Hepatic stellate cell (primary cell): ENCODE measurements at places on chromosomes 2 and 18.

- no peak for DNase-seq
Measured at GRCh38 chr2:236626391-236627150, 56.9 kb downstream of the ACKR3 start.

- DNase-seq: no peak
Measured at GRCh38 chr18:60413944-60414547, 41.5 kb upstream of the MC4R start.

GRCh38 chr2:10741139-10741538, 19.7 kb downstream of the ATP6V1C2 start:
- DNase-seq: no peak

DNA sequence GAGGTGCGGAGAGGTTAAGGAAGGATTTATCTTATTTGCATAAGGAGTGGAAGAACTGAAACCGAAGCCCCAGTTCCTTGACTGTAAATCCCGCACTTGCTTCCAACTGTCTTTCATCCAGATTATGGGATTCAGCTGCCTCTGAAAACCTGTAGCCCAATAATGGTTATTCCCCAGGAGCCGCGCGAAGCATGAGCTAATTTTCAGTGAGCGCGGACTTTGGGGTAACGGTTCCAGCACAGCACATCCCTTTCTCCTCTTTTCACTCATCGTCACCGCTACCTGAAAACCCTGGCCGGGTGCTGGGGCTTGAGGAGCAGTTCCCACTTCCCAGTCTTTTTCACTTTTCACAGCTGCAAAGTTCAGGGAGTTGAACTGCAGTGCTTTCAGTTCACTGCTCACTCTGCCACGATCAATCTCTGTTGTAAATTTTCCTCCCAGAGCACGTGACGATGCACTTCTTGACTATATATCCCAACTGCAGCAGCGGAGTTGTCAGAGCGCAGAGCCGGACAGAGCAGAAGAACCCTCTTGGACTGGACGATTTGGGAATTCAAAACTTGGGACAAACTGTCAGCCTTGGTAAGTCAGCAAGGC, at the start of gene KCNE4:
Gene KCNE4 (plus strand): TSS at position 498 of the 597 bp plus-strand sequence. CDS start 641 bp downstream, outside the sequence.
- peak; percentile 74 for DNase-seq

DNA sequence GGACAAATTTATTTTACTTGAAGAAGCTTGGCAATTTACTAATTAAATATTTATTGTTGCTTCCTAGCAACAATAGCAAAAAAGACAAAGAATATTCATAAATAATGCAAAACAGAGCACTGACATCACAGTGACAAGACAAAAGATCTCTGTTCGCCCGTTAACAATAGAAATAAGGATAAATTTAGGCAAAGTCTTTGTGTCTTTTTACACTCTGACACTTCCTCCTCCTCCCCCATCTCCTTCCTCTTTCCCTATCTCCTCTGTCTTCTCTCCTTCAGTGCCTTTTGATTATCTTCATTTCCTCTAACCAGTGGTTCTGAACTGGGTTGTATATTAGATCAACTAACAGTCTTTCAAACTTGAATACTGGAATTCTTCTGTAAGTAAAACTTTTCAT, 808.4 kb downstream of the ERBB4 start:
- DNase-seq: no peak

GRCh38 chr2:201203916-201204654, 21.1 kb downstream of the CASP10 start:
- DNase-seq: peak; percentile 31

- DNase-seq: no peak
Measured at GRCh38 chr2:117859924-117860647, 45.6 kb downstream of the DDX18 start.

- DNase-seq: no peak
Measured at GRCh38 chr2:186201371-186201770, 284.7 kb upstream of the ZC3H15 start.

DNA sequence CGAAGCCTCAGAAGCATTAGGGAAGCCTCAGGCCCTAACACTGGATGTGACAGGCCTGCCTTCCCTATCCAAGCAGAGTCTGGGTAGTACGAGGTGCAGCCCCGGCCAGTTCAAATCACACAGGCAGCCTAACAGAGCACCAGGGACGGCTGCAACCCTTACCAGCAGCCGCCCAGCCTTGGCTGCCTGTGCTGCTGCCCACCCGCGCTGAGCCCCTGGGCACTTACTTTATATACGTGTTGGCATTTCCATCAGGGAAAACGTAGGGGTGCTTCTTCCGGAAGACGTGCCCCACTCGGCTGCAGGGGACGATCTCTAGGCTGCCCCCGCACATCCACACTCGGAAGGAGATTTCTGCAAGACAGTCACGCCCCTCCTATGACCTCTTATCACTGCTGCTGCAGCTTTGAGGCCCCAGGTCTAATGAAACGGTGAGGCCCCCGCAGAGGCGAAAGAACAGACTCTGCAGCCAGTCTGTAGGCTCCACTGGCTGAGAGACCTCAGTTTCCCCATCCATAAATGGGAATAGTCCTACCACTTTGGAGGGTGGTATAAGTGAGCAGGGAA, 124.7 kb upstream of the CAPN13 start:
- no peak for DNase-seq

- no peak for DNase-seq
Measured at GRCh38 chr2:207038299-207038698, 99.0 kb downstream of the CPO start.

DNA sequence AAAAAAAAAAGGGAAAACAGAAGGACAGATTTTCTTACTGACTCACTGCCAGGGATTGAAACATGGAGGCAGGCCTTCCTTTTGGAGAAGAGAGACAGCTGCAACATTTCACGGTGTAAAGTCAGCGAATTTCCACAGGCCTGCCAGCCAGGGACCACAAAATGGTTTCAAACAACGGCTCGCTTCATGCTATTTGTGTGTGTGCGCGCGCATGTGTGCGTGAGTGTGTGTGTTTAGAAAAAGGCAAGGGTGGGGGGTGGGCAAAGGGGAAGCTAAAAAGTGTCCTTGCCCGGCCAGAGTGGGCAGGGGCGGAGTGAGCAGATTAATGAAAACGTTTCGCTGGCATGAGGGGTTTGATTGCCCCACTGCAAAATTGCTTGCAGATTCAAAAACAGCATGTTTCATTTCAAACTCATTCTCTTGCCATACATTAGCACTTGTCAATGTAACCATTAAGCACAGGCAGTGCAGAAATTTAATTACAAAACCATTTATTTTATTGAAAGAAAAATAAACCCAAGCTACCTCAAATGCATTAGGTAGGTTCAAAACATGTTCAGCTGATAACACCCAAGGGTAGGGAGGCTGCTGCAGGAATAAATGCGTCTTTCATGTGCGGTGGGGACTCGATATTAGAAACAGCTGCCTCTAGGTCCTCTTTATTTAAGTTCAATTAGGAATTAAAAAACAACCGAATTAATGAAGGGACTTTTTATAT, 182.1 kb upstream of the SIX2 start:
- DNase-seq: no peak

- no peak for DNase-seq
Measured at GRCh38 chr18:48959921-48960920, 9.5 kb upstream of the SMAD7 start.

DNA sequence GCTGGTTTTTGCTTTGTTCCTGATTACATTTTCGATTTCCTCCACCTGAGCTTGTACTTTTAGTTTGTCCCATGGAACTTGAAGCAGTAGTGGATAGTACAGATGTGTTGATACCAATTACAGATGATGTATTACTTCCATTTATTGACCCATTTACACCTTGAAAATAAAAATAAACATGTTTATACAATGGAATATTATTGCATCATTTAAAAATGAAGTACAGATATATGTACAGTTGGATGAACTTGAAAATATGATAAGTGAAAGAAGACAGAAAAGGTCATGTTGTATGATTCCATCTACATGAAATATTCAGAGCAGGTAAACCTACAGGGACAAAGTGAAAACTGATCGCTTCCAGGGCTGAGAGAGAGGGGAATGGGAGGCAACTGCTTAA, 160.3 kb upstream of the WDSUB1 start:
- no peak for DNase-seq

DNA sequence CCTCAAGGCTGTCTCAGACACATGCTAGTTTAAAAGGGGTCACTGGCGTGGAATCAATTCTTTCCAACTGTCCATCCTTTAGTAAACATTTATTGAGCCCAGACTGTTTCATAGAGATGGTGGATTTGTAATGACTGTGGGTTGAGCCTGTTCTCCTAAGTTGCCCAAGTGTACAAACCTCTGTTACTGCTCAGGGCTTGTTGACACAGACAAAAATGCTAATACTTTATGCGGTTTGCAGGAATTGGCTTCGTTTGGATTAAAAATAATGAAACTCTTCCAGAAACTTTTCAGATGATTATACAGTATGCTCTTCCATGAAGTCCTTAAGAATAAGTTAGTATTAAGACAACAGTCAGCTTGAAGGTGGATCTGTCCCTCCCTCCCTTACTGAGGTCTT, 83.6 kb upstream of the MGAT5 start:
- DNase-seq: peak; percentile 57

DNA sequence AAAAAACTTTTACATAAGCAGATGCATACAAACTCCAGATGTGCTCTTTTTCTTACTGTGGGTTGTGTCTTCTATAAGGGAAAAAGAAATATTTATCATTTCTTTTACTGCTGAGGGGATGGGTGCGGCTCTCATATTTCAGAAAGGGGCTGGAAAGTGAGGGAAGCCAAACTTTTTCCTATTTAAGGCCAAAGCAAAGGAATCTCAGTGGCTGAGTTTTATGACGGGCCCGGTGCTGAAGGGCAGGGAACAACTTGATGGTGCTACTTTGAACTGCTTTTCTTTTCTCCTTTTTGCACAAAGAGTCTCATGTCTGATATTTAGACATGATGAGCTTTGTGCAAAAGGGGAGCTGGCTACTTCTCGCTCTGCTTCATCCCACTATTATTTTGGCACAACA, at the start of gene COL3A1:
Gene COL3A1 (plus strand): TSS at position 210 of the 400 bp plus-strand sequence. CDS start 117 bp downstream, at position 327.
- DNase-seq: no peak

- no peak for DNase-seq
Measured at GRCh38 chr2:138829326-138829919, 49.2 kb upstream of the NXPH2 start.

GRCh38 chr2:235126768-235127167, 175.0 kb downstream of the SH3BP4 start:
- DNase-seq: no peak

DNA sequence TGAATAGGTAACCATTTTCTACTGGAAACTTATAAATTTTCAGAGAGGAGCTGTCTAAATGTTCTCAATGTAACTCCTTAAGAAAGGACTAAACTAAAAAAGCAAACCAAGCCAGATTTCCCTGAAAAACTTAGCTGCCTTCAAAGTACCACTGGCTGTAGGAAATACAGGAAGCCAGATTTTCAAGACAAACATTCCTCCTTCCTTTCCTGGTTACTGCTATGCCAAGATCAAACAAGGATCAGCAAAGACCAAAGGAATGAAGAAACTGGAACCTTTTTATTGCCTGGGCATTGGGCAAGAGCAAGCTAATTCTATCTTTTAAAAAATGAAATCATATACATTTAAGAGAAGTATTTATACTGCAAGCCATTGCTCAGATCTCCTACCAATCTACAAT, 212.7 kb downstream of the DYM start:
- no peak for DNase-seq

DNA sequence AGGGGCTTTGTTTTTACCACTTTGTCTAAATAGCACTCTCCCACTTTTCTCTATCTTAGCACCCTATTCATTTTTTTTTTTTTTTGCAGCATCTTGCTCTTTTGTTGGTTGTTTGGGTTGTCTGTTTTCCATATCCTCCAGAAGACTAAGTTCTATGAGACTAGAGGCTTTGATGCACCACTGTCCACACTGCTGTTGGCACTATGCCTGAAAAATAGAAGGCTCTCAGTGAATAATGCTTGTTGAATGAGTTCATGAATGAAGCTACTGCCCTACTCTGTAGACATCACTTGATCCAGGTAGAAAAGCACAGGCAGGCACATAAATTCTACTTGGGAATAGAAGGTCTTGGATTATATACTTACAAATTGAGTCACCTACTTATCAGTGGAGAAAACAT, 7.3 kb downstream of the IL1A start:
- no peak for DNase-seq

DNA sequence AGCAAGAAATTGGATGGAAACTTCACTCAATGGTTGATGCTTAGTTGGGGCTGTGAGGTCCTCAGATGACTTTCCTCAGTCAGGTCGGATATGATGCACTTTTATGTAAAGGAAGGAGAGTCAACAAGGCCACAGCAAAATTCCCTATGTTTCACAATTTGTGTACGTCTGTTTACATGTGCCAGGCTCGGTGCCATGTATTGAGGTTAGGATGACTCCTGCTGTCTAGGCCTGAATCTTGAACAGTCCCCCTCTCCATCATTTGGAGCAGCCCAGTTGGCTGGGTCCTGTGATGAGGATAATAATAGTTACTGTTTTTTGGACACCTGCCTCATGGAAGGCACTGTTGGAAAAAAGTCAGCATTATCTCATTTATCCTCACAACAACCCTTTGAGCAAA, 43.1 kb downstream of the VSNL1 start:
- no peak for DNase-seq

DNA sequence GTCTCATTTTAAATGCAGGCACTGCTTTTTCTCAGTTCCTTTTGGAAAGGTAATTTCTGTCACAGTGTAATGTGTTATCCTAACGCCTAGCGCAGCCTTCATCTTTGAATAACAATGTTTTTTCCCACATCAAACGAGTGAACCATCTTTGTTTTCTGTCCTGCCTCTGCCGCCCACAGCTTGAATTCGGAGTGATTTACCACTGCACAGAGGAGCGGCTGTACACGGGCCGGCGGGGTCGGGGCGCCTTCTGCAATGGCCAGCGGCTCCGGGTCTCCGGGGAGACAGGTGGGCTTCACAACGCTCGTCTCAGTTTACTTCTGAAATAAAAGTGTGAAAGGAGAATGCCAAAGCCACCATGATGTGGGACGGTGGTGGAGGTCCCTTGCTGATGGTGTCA, 32.8 kb downstream of the IMPA2 start:
- no peak for DNase-seq

GRCh38 chr2:1420746-1421480, 7.7 kb downstream of the TPO start:
- DNase-seq: no peak

GRCh38 chr18:24683925-24684324, 223.5 kb downstream of the HRH4 start:
- DNase-seq: no peak

DNA sequence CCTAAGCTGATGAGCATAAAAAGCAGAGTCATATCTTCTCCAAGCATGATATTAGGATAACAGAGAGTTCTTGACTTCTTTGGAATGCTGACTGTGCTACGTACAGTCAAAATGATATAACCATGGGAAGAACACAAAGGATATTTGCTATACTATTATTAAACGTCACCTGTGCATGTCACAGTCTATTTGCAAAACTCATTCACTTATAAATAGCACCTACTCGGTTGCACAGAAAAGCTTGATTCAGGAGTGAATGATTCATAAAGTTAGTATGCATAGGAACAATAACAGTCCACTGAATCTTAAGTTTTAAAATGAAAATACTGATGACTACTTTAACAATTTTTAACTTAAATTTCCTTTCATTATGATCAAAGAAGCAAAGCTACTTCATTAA, 83.3 kb downstream of the SP3 start:
- no peak for DNase-seq

GRCh38 chr2:240886023-240886565, 9.9 kb downstream of the MAB21L4 start:
- no peak for DNase-seq
